ENCODE measurements at places on chromosomes 16 and 17.
A peak's percentile ranks its signal among the peaks of the same experiment; 100 is the strongest.

- no peak for DNase-seq
- H3K27me3 ChIP-seq, result no peaks in the 10 kb centered on the region
- H3K27ac ChIP-seq, result peak overlapping the region; percentile 19
Measured at GRCh38 chr17:43597624-43598356, 51.6 kb upstream of the ETV4 start.

- no peak overlapping the region for H3K4me3 ChIP-seq
- DNase-seq, result no peak
- no peaks in the 10 kb centered on the region for H3K27me3 ChIP-seq
- peaks cover 12% of the 10 kb centered on the region for H3K36me3 ChIP-seq
- H3K27ac ChIP-seq, result no peak overlapping the region
Measured at GRCh38 chr17:15971882-15972281, 27.0 kb downstream of the ADORA2B start.

GRCh38 chr17:73165616-73166404, 1.0 kb downstream of the SSTR2 start:
- H3K36me3 ChIP-seq, result no peaks in the 10 kb centered on the region
- peaks cover 94% of the 10 kb centered on the region for H3K27me3 ChIP-seq
- no peak overlapping the region for H3K27ac ChIP-seq
- peak; percentile 6 for DNase-seq

DNA sequence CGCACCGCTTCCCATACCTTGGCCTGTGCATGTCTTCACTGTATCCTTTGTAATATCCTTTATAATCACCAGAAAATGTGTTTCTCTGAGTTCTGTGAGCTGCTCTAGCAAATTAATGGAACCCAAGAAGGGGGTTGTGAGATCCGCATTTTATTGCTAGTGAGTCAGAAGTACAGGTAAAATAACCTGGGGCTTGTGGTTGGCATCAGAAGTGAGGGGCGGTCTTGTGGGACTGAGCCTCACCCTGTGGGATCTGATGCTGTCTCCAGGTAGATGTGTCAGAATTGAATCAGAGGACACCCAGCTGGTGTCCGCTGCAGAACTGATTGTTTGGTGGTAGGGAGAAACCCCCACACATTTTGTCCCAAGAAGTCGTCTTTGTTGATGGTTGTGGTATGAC, 382.4 kb downstream of the SNX29 start:
- no peak overlapping the region for H3K27ac ChIP-seq
- H3K36me3 ChIP-seq, result peaks cover 5% of the 10 kb centered on the region
- H3K4me1 ChIP-seq, result peaks cover 35% of the 10 kb centered on the region
- no peak overlapping the region for H3K4me3 ChIP-seq

DNA sequence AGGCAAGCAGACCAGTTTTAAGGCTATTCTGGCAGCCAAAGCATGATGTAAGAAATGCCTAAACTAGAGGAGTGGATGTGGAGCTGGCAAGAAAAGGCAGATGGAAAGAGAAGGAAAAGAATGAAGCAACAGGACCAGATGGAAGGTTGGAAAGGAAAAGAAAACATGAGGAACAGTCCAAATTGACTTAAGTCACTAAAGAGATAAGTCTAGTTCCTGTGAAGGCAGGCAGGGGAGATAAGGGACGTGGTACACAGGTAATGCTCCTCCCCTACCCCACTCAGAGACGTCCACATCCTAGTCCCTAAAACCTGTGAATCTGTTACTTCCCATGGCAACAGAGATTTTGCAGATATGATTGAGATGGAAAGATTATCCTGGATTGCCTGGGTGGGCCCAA, 43.5 kb downstream of the TEX2 start:
- peaks cover 5% of the 10 kb centered on the region for H3K36me3 ChIP-seq
- no peak overlapping the region for H3K27ac ChIP-seq
- no peak overlapping the region for H3K4me3 ChIP-seq
- H3K27me3 ChIP-seq, result peaks cover 17% of the 10 kb centered on the region
- peaks cover 27% of the 10 kb centered on the region for H3K4me1 ChIP-seq

DNA sequence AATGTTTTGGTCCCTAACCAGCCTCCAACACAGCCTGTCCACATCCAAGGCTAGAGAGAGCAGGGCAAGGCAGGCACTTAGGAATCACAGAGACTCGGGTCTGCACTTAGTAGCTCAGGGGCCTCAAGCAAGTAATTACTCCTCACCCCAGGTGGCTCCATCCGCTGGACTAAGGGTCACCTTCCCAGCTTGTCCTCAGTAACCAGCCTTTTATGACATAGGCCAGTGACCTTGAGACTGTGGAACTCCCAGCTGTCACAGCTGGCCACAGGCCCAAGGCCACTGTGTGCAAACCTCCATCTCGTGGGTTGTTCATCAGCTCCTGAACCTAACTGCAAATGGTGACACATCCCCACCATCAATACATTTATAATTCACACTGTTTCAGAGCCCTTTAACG, 68.6 kb downstream of the CDYL2 start:
- H3K36me3 ChIP-seq, result no peaks in the 10 kb centered on the region
- no peak for DNase-seq
- no peaks in the 10 kb centered on the region for H3K4me1 ChIP-seq
- no peak overlapping the region for H3K4me3 ChIP-seq

All from neural crest cell (in vitro differentiated cells).